K562 (cell line): ENCODE measurements at places on chromosomes 13 and 19.

DNA sequence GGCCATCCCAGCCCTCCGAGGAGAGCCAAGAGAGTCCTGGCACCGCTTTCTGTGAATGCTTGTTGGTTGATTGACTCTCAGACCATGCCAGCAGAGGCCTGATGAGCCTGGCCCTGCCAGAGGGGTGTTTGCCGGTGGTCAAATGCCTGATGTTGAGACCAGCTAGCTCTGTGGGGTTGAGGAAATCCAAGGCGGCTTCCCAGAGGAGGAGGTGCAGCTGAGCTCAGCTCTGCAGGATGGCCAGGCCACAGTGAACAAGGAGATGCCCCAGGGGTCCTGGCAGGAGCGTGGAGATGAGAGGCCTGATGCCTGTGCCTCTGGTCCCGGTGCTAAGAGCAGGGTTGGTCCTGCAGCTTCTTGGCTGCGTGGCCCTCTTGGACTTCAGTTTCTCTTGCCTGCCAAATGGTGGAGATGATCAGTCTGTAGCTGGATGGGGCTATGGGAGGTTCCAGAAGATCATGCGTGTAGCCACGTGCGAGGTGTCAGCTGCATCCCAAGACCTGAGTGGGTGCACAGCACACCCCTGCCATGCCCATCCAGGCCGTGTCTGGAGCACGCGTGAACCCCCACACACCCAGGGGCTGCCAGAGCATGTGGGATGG, 16.8 kb downstream of the NFIC start:
- no peak for DNase-seq

GRCh38 chr13:112248862-112249592, 127.1 kb upstream of the SPACA7 start:
- no peak for DNase-seq

DNA sequence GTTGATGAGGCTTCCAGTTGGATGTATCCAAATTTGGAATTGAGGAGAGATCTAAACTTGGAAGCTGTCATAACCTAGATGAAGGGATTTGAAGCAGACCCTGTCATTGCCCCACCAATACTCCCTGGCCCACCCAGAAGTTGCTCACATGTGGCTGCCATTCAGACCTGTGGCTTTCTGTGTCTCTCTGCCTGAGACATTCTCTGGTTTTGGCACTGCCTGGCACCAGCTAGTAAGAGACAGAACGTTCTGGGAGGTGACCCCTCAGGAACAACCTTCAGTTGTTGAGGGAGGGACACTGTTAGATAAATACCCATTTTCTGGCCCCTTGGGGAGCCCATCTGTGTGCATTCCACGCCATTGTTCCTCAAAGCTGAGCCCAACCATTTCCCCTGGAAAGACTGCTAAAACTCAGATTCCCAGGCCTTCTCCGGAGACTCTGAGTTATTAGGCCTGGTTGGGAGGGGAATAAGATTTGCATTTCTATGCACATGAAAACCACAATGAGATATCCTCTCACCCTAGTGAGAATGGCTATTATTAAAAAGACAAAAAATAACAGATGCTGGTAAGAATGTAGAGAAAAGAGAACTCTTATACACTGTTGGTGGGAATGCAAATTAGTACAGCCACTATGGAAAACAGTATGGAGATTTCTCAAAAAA, 290.4 kb downstream of the TSHZ3 start:
- no peak for DNase-seq

GRCh38 chr13:52162279-52163101, 3.1 kb upstream of the NEK3 start:
- no peak for DNase-seq

- DNase-seq: no peak
Measured at GRCh38 chr19:30135797-30136196, 193.8 kb downstream of the URI1 start.

- no peak for DNase-seq
Measured at GRCh38 chr13:110305001-110305400, 2.0 kb downstream of the COL4A1 start.

DNA sequence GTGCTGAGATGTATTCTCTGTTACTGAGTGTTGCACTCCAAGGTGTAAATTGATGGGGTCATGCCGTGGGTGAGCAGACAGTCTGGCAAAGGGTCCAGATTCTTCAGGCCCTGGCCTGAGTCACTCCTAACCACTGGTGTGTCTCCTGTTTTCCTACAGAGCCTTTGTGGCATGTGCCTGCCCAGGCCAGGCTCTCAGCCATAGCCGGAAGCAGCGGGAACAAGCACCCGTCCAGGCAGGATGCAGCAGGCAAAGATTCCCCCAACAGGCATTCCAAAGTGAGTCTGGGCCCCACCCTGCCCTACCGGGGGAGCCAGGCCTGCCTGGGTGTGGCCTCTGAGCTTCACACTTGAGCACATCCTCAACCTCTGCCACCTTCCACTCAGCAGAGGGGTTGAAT, 61.9 kb downstream of the DPF1 start:
- DNase-seq: no peak

GRCh38 chr19:49160450-49161189, 3.0 kb downstream of the TRPM4 start:
- DNase-seq: no peak

DNA sequence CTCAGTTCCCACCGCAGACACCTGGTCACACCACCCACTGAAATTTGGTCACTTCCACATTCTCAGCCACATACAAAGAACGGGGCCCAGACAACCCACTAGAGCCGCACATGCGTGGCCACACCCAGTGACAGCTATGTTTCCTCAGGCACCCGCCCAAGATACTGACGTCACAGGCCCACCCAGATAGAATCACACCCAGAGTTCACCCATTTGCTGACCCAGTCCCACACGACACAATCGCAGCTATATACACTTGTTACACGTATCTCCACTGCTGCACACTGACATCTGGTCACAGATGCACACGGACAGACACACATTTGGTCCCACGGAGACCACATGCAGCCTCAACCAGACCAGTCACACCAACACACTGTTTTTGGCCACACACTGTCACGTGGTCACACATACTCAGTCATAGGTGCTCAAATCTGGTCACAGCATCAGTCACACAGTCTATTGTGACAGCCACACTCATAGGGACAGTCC, 2.9 kb downstream of the NUMBL start:
- DNase-seq: peak; percentile 78

DNA sequence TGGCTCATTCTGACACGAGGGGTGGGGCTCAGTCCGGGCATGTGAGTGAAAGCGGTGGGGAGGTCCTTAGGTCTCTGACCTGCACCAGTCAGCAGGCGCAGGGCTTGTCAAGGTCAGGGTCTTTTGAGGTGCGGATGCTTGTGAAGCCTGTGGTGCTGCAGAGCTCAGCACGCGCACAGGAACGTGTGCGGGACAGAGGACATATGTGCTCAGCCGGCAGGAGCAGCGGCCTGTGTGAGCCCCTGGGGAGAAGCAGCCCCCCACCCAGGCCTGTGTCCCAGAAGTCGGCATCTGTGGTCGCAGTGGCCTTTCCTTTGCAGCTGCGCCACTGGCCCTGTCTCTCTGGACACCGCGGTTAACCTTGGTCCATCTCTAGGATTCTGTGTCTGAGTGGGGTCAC, 30.9 kb downstream of the ATP4B start:
- no peak for DNase-seq

DNA sequence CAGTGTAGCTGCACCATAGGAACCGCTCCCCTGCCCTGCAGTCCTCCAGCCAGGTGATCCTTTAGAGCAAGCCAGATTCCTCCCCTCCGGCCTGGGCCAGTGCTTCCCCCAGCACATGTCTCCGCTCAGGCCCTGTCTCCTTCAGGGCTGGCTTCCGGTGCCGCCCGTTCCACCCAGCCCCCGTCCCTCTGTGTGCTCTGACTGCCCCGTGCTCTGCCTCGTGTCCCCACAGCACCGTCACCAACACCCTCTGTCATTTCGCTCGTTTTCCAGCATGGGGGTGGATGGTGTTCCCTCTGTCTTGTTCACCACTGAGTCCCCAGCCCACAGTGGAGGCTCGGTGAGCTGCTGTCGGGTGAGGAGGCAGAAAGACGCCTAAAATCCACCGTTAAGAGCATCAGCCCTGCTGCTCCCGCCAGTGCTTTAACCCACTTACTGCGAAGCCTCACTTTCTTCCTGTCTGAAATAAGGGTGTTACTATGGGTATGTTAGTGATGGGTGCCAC, 54.5 kb downstream of the TSSK6 start:
- DNase-seq: no peak

DNA sequence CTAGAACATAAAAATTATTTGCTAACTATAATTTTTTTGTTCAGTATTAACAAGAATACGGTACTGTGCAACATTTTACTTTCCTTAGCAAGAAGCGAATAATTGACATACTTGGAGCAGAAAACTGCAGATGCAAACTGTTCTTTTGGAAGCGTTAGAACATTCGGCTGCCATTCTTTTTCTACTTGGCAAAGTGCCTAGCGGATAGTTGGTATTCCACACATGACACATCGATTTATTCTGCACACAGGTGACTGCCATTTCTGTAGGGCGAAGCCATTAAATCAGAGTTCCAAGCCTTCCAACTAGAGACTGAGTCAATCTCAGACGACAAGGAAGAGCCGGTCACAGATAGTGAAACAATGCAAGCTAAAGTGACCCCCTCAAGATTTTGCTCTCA, 117.4 kb downstream of the TRPC4 start:
- DNase-seq: no peak

- DNase-seq: peak; percentile 57
Measured at GRCh38 chr19:14091813-14092462, 1.4 kb upstream of the SAMD1 start.

DNA sequence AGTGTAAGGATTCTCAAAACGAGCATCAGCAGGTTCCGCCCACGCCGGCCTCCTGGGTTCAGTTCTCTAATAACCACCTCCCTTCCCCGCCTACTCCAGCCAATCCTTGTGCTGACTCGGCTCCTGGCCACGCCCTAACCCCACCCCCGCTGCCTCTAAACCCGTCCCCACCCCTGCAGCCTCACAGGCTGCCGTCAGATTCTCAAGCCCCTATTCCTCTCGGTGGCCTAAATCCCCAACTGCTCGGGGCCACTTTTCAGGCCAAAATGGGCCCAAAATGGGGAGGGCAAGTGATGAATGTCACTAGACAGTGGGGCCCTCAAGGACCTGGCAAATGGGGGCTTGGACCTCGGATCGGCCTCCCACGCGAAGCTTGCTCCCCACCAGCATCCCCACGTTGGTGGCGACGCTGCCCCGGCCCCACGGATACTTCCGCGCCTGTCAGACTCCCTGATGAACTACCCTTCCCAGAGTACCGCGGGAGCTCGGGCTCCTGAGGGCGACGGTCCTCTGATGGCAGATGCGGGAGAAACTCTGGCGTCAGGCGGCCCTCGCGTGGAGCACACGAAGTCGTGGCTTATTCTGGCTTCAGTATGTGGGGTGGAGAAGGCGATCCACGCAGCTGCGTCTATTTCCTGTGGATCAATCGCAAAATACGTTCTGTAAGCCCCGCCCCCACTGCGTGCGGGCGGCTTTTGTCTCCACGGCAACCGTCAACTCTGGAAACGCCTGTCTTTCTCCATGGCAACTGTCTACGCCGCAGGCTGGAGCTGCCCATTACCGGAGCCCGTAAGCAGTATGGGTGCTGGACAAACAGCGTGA, 24.8 kb downstream of the ZNF473 start:
- DNase-seq: peak; percentile 84

DNA sequence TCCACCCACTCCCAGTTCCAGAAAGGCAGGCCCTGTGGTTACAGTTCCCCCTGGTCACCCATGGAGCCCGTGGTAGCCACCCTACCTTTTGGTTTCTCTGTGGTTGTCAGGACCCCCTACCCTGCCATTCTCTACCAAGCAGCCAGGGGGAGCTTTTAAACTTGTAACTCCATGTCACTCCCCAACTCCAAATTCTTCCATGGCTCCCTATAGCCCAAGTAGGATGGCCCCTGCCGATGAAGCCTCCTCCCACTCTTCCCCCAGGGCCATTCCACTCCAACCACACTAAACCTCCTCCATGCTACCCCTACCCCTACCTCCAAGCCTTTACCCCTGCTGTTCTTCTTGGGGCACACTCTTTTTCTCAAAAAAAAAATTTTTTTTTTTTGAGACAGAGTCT, 2.2 kb downstream of the S1PR2 start:
- DNase-seq: peak; percentile 69

- DNase-seq: no peak
Measured at GRCh38 chr19:35081201-35081600, 34.4 kb upstream of the FXYD3 start.

DNA sequence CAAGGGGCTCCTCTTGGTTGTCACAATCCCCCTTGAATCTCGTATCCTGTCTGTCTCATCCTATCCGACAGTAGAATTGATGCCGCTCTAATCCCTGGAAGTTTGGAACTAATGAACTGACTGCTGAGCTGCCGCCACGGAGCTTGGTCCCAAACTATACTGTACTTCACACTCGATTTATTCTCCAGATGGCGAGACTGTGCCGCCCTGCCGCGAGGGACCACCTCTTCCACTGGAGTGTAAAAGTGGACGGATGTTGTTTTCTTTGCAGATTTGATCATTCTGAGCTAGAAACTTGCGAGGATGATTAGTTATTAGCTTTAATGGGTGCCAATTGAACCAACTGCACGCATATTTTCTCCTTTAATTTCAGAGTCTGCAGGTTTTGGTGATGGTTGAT, 117.2 kb downstream of the ZIC5 start:
- no peak for DNase-seq

- DNase-seq: no peak
Measured at GRCh38 chr19:16455489-16455888, 16.3 kb downstream of the EPS15L1 start.

DNA sequence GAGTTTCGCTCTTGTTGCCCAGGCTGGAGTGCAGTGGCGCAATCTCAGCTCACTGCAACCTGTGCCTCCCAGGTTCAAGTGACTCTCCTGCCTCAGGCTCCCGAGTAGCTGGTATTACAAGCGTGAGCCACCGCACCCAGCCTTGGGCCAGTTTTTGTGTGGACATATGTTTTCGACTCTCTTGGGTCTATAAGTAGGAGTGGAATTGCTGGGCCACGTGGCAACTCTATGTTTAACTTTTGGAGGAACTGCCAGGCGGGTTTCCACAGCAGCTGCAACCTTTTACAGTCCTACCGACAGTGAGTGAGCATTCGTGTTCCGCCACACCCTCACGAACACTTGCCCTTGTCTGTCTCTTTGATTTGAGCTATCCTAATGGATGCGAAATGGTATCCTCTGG, 44.9 kb downstream of the BICRA start:
- DNase-seq: no peak

- no peak for DNase-seq
Measured at GRCh38 chr19:648305-648704, 8.6 kb downstream of the FGF22 start.

DNA sequence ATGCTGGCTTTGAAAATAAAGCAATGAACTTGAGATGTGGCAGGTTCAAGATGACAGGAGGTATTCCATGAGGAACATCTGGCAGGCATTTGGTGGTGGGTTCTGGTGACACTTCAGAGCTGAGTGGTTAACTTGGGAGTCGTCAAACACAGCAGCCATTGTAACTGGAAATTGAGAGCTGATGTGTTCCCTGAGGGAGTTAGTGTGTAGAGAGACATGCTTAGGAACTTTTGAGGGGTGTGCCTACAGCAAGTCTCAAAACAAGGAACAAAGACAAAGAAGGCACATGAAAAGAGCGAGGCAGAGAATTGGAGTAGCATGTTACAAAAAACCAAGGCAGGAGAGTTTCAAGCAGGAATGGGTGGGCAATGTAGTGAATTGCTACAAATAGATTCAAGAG, 53.9 kb upstream of the KL start:
- no peak for DNase-seq

- no peak for DNase-seq
Measured at GRCh38 chr13:99123101-99124045, 77.3 kb upstream of the UBAC2 start.

GRCh38 chr19:45632468-45633196, 6.6 kb downstream of the EML2 start:
- peak; percentile 97 for DNase-seq

GRCh38 chr13:42985312-42986175, 6.5 kb downstream of the EPSTI1 start:
- DNase-seq: no peak
